ENCODE measurements at places on chromosomes 2 and 18. TPM values are rescaled to one million over a fixed set of nuclear protein-coding genes. Genes with fewer than 3 reads are reported as not detected.

Gene CHRND
- not detected for polyA plus RNA-seq

Gene POMC
- polyA plus RNA-seq = 0.17 TPM

GRCh38 chr2:53473775-53474311 lies 293.8 kb upstream of the CHAC2 start:
- peak; percentile 60 for DNase-seq

Gene NGEF
- 0.52 TPM for polyA plus RNA-seq

Gene GTF2A1L
- not detected for polyA plus RNA-seq

DNA sequence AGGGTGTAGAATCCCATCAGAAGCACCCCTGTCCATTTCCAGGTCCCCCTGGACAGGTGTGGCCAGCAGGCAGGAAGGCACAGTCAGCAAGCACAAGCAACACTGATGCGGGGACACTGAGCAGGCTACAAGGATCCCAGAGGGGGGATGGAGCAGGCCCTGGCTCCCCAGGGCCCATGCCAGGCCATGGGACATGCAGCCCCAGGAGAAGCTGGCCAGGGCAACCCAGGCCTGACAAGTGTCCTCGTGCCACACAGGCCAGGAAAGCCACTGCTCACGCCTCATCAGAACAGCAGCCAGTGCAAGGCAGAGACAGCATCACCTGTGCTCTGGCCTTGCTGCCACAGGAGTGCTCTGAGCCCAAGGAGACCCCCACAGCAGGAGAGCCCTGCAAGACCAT lies 14.1 kb upstream of the GPC1 start:
- DNase-seq = no peak

- no peak for DNase-seq
These were observed 60.1 kb downstream of the GBX2 start for GRCh38 chr2:236107942-236108625.

DNA sequence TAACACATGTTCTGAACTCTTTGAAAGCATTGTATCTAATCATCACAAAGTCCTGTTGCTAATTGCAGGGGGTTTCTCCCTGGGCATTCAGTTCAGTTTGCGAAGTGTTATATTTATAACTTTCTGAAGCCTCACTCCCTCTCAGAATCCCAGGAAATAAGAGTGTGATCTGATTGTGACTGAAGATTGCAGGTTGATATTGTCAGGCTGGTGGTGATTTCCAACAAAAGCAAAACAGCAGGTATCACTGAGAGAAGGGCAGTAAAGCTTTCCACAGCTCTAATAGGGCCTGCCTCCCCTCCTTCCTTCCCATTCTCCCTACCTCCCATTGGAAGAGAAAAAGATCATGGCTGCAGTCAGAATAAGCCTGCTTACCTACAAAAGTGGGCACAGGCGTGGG lies 466.7 kb upstream of the FSHR start:
- DNase-seq = no peak

Gene ALPI
- not detected for polyA plus RNA-seq

- DNase-seq = peak; percentile 30
These were observed 3.5 kb downstream of the TRIB2 start for GRCh38 chr2:12720278-12720620.

GRCh38 chr18:39419315-39419714 lies 1853.7 kb upstream of the CELF4 start:
- no peak for DNase-seq

DNA sequence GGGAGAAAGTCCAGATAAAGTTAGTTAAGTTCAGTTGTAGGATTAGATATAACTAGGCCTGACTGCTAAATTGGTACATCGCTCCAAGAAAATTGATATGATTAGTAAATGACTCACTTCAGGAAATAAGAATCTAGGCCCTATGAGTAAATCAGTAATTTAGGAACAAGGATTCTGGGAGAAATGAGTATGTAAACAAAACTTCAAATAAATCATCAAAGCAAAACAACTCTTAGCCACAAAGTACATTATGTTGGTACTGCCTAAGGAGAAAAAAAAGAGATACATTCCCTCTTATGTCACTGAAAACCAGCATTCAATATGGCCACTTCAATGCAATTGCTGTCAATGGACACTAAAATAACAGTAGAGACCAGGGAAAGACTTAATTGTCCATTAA lies 529.1 kb downstream of the ZNF804A start:
- no peak for DNase-seq

- peak; percentile 45 for DNase-seq
These were observed 10.7 kb downstream of the RPL31 start for GRCh38 chr2:101012706-101013181.
